ENCODE measurements at places on chromosomes 16 and 17. TPM values are rescaled to one million over a fixed set of nuclear protein-coding genes. Genes with fewer than 3 reads are reported as not detected.

Gene GDPD3
- total RNA-seq = 12.3 TPM

Gene ASGR2
- total RNA-seq = not detected

Gene SRR
- 19.3 TPM for total RNA-seq

Gene KRT40
- not detected for total RNA-seq

Gene CA4
- not detected for total RNA-seq

Gene GAS2L2
- not detected for total RNA-seq

Gene HIRIP3
- total RNA-seq = 38.7 TPM

Gene SLC5A2
- 0.30 TPM for total RNA-seq

Gene KCNH4
- total RNA-seq = 0.08 TPM

Gene RND2
- total RNA-seq = not detected

Gene STRADA
- total RNA-seq = 59.4 TPM

Gene ST6GALNAC1
- 3.1 TPM for total RNA-seq

Gene RNPS1
- 222 TPM for total RNA-seq

Gene OR3A2
- 1.3 TPM for total RNA-seq

Gene C16orf89
- not detected for total RNA-seq

Gene KRT9
- total RNA-seq = not detected

Gene CDK5R1
- 7.9 TPM for total RNA-seq

Gene KRTAP3-1
- total RNA-seq = not detected

Gene RNF222
- total RNA-seq = 0.18 TPM

Gene ITGAX
- 42.0 TPM for total RNA-seq

Gene PYDC1
- not detected for total RNA-seq

Gene SKAP1
- 133 TPM for total RNA-seq

Gene ACE
- total RNA-seq = 10.6 TPM

Gene ADAD2
- not detected for total RNA-seq

Gene CLEC18A
- total RNA-seq = 2.0 TPM

Gene UMOD
- not detected for total RNA-seq

Gene FZD2
- 0.25 TPM for total RNA-seq

Gene HSF5
- 0.70 TPM for total RNA-seq

Gene KRT25
- not detected for total RNA-seq

Gene LGALS9B
- total RNA-seq = not detected

Gene CIBAR2
- total RNA-seq = not detected

Gene CASKIN1
- 0.18 TPM for total RNA-seq

Gene TMEM204
- total RNA-seq = 42.9 TPM

Gene CPNE7
- total RNA-seq = 4.4 TPM

Gene KCNJ16
- not detected for total RNA-seq

Gene GNGT2
- total RNA-seq = 22.7 TPM

Gene ACSM3
- 4.3 TPM for total RNA-seq

Gene CCL17
- not detected for total RNA-seq

Gene NOS2
- total RNA-seq = not detected

Gene ACAP1
- 682 TPM for total RNA-seq

Gene RASL10B
- 0.33 TPM for total RNA-seq

Gene ADAM11
- 0.43 TPM for total RNA-seq

Gene TEX19
- total RNA-seq = not detected

Gene MXRA7
- total RNA-seq = 8.5 TPM

Gene CRHR1
- total RNA-seq = not detected

Gene AGRP
- total RNA-seq = not detected

Gene PDE6G
- total RNA-seq = 10.0 TPM

Gene CACNG4
- not detected for total RNA-seq

Gene DHX58
- 97.0 TPM for total RNA-seq

Gene MT1H
- not detected for total RNA-seq

Gene NOXO1
- total RNA-seq = not detected

Gene TBC1D3K
- not detected for total RNA-seq

Gene TMC6
- total RNA-seq = 460 TPM

Gene RGS11
- 0.10 TPM for total RNA-seq
